PC-9 (cell line): ENCODE measurements at places on chromosomes 2 and 18.

GRCh38 chr2:52698408-52698807 is 1069.2 kb upstream of the CHAC2 start:
- no peak for DNase-seq

DNA sequence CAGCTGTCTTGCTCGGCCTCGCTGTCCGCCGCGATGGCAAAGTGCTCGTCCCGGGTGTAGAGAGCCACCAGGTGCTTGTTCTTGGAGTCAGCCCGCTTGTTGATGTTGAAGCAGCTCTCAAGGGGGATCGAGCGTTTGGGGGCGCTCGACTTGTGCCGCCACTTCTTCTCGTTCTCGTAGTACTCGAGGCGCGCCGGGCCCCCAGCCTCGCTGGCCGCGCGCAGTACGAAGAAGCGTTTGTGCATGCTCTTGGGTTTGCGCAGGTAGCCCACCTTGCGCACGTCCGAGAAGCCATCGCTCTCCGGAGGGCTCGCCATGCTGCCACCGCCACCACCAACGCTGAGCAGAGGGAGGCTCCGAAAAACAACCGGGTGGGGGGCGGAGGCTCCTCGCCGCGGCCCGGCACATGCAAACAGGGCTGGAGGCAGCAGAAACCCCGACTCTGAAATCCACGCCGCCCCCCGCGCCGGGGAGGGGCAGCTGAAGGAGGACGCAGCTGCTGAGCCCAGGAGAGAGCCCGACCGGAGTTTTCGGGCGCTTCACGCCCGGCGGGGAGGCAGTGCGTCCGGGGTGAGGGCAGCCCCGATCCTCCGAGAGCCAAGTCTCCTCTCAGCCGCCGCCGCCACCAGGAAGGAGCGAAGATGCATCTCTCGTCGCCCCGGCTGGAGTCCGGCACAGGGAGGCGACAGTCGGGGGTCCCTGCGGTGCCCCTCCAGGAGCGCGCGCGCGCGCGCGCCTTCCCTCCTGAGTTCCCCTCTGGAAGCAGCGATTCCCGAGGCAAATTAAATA is 1.0 kb downstream of the IRS1 start:
- DNase-seq: peak; percentile 52

DNA sequence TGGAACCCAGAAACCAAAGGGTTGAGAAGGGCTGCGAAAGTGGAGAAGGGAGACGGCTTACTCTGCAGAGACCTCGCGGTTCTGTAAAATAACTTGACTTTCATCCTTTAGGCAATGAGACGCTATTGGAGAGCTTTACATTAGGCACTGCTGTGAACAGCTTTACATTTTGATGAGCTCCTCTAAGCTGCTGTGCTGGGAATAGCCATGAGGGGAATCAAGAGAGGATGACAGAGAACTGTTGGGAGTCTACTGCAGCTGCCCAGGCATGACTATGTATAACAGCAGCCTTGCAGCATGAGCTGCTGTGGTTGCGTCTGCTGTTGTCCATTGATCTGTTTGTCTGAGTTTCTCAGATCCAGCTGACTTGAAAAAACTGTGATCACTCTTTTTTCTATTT is 310.8 kb upstream of the MAP2 start:
- no peak for DNase-seq

- peak; percentile 22 for DNase-seq
Observed at GRCh38 chr2:36889795-36890194, 76.5 kb downstream of the STRN start.

DNA sequence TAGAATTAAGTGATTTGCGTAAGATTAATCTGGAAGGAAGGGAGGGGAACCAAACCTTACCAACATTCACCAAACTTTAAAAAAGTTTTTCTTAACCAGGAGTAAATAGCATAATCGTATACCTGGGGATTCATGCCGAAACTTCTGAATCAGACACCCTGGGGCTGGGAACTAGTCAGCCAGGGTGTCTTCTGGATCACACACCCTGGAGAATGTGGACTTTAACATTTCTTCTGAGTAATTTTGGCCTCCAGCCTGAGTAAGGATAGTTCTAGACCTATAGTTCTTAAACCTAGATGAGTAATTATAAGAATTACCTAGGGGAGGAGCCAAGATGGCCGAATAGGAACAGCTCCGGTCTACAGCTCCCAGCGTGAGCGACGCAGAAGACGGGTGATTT is 44.1 kb upstream of the MEIS1 start:
- no peak for DNase-seq

DNA sequence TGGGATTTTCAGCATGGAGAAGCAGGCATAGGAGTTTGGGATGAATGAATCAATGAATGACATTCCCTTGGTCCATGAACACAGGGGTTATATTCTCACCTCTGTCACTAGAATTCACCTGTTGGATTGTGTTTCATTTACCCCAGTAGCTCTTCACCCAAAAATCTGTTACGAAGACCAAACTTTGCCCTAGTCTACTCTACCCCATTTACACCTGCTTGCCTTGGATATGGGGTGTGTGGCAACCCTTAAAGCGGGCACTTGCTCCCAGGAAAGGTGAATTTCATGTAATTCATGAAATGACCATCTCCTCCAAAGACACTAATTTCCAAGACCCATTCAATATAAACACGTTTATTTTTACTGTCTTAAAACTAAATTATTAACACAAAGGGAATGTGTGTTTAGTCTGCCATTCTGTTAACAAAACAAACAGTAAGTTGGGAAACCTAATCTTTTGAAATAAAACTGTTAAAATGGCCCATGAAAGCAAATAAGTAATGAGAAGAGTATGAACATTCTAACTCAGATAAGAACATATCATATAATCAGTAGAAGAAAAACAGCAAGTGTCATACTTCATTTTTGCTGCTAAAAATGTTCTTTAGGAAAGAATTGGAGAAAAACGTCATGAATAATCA is 268.0 kb downstream of the NAPG start:
- DNase-seq: no peak

DNA sequence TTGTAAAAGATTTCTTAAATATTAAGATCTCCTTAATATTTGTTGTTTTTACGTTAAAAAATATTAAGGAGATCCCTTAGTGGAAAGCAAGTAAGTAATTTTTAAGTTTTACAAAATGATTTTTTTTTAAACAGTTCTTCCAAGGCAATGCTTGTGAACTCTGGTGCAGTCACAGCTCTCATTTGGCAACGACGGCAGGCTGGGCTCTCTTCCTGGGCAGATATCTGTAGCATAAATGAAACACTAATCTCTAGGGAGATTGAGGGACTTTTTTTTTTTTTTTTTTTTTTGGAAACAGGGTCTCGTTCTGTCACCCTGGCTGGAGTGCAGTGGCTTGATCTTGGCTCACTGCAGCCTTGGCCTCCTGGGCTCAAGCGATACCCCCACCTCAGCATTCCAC is 38.5 kb downstream of the GORASP2 start:
- no peak for DNase-seq

DNA sequence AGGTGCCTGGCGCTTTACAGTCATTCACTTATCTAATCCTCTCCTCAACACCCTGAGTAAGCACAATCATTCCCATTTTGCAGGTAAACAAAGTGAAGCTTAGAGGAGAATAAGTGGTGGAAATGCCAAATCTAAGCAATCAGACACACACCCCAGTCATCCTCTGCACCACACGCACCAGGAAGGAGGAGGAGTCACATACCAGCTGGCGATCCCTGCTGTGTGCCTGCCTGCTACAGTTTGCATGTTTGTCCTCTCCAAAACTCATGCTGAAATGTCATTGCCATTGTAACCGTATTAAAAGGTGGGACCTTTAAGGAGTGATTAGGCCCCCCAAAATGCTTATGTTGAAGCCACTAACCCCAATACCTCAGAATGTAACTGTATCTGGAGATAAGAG is 93.7 kb downstream of the LOXHD1 start:
- DNase-seq: no peak

GRCh38 chr2:137321566-137321965 is 556.2 kb downstream of the THSD7B start:
- DNase-seq: no peak

DNA sequence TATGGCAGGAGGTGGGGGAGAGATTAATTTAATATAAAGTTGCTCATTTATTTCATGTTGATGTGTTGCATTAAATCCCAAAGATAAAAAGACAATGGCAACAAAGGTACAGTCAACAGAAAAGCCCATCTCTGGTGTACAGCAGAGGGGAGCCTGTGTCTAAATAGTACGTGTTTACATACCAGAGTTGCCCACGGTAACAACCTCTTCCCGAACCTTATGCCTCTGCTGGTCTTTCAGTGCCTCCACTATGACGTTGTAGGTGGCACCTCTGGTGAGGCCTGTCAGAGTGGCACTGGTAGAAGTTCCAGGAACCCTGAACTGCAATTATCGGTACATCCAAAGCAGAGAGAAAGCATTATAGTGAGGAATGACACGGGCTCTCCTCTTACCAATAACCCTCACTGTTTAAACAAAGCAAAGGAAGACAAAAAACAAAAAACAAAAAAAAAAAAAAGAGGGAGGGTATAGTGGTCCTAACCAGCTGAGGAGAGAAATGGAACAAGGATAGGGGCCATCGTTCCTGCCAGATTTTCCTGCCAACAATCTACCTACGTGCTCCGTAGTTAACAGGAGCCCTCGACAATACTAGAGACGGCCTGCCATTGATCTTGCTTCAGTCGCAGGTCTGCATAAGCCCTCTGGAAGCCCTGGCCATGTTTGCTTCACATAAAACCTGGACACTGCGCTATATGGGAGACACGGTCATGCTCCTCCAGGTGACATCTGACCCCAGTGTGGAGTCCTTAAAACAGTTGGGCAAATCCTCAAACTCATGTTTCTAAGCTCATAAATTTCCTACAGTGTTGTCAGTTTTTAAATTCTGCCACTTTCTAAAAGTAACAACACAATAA is 58.5 kb downstream of the ATIC start:
- DNase-seq: no peak

DNA sequence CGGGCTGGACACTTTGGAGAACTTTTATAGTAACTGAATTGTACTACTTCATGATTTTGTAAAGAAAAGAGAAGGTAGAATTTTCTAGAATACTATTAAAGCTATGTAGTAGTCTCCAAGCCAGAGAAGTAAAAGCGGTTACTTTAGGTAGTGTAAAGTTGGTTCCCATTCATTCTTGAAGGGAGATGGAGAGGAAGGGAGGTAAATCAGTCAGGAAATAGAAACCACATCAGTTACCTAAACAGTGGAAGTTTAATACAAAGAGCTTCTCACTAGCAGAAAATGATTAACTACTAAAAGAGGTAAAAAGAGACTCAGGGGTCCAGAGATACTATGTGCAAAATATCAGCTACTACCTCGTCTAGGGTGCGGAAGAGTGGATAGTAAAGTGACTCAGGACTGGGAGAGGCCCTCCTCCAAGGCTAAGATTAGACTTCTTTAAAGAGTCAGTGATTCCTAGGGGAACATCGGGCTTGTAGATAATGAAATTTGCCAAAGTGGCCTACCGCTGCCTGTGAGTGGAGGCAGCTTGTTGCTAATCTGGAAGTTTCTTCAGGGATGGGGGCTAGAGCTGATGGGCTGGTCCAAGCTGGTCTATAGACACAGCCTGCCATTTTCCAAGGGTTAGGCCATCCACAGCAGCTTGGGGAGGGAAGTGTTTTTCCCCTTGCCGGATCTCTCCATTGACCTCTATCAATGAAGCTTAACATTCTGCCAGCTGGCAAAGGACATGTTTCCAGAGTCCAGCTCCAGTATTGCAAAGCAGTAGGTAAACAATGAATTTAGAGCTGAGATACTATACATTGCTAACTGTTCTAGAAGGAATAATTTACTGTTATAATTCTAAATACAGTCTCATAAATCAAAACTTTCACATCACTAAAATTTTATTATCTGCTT is 246.4 kb upstream of the BOD1L2 start:
- DNase-seq: no peak

- no peak for DNase-seq
Observed at GRCh38 chr2:53036196-53036595, 731.4 kb upstream of the CHAC2 start.

DNA sequence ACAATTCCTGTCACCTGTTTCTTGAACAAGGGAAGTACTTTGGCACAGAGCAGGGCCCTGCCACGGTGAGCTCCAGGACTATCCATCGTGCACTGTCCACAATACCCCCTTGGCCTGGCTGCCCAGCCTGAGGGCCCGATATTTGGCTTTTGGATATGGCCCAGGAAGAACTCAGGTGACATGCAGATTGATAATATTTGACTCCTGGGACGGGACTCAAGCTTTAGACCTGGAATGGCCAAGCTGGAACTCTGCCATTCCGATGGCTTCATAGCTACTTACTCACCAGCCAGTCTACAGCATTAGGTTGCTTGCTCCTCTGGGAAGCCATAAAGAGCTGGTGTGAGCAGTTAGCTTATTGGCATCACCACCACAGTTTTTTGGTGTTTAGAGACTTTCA is 26.6 kb downstream of the EML6 start:
- no peak for DNase-seq

DNA sequence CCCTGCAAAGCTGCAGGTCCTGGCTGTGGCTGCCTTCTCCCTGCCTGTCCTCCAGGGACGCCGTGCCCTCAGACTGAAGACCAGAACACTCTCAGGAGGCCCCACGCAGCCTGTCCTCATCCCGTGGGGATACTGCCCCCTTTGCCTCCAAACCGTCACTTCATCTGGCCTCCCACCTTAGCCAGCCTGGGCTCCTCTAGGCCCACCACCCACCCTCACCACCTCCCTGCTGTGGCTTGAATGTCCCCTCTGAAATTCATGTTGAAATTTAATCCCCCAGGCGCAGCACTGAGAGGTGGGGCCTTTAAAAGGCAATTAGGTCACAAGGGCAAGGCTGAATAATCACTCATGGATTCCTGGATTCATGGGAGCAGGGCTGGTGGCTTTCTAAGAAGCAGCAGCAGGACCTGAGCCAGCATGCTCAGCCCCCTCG is 198.2 kb downstream of the SEPTIN10 start:
- DNase-seq: no peak

- no peak for DNase-seq
Observed at GRCh38 chr2:231565887-231566594, 26.6 kb upstream of the TEX44 start.

- no peak for DNase-seq
Observed at GRCh38 chr2:223180463-223180862, 128.5 kb downstream of the KCNE4 start.

DNA sequence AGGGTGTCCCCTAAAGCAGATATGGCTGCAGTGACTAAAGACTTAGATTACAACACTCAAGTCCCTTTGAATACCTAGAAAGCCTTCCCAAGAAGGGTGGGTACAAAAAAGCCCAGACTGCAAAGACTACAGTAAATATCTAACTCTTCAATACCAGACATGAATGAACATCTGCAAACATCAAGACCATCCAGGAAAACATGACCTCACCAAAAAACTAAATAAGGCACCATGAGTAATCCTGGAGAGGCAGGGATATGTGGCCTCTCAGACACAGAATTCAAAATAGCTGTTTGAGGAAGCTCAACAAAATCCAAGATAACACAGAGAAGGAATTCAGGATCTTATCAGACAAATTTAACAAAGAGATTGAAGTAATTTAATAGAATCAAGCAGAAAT is 138.2 kb upstream of the OTOS start:
- DNase-seq: no peak

DNA sequence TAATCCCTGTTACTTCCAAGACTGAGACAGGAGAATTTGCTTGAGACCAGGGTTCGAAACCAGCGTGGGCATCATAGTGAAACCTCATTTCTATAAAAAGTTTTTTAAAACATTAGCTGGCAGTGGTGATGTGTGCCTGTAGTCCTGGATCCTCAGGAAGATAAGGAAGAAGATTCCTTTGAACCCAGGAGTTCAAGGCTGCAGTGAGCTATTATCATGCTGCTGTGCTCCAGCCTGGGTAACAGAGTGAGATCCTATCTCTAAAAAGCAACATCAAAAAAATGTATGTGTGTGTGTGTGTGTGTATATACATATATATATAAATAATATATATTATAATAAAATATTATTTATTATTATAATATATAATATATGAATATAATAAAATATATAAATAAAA is 1417.6 kb upstream of the CDH2 start:
- no peak for DNase-seq

GRCh38 chr2:149606251-149606811 is 18.8 kb upstream of the MMADHC start:
- DNase-seq: peak; percentile 40
